WERI-Rb-1 (cell line): ENCODE measurements at places on chromosomes 12 and 14.

GRCh38 chr14:79581912-79582576, 629.3 kb downstream of the DIO2 start:
- DNase-seq: no peak

GRCh38 chr12:49912345-49913255, 8.9 kb upstream of the FAIM2 start:
- DNase-seq: no peak

- no peak for DNase-seq
These were observed 6.0 kb downstream of the VSX2 start for GRCh38 chr14:74245292-74245691.

DNA sequence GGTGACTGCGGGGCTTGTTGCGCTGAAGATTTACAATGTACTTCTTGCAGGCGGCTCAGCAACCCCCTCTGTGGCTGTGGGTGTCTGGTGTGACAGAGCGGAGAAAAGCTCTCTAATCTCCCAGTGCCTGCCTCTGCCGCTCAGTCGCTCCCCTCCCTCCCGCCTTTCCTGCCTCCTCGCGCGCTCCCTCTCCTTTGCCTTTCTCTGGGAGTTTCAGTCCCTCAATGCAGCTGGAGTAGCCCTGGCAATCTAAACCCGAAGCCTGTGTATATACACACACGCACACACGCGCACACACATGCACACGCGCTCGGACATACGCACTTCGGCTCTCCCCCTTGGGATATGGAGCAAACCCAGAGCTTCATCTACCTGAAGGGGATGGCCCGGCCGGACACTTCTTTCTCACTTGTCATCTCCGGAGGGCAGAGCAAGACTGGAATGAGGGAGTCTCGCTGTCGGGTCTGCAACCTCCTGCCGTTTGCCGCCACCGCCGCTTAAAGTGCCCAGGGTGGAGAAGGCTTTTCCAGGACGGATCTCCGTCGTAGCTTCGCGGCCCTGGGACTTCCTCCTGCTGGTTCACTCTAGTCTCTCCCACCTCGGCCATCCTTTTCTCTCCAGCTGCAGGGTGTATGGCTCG, 599 bp upstream of the TRHDE start:
- DNase-seq: peak; percentile 92

DNA sequence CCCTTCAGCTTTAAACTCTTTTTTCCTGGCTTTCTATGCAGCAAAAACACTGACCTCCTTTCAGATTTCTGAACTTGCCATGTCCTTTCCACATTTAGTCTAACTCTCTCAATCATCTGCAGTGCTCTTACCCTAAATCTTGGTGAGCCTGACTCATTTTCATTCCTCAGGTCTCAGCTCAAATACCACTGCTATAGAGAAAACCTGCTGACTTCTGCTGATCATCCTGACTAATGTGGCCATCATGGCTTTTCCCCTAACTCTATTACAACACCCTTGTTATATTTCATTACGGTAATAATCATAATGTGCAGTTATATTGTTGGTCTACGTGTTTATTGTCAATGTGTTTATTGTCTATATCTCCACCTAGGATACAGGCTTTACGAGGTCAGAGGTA, 207.3 kb upstream of the OR4E1 start:
- no peak for DNase-seq

- DNase-seq: no peak
These were observed 15.0 kb downstream of the AQP6 start for GRCh38 chr12:49987625-49988303.

DNA sequence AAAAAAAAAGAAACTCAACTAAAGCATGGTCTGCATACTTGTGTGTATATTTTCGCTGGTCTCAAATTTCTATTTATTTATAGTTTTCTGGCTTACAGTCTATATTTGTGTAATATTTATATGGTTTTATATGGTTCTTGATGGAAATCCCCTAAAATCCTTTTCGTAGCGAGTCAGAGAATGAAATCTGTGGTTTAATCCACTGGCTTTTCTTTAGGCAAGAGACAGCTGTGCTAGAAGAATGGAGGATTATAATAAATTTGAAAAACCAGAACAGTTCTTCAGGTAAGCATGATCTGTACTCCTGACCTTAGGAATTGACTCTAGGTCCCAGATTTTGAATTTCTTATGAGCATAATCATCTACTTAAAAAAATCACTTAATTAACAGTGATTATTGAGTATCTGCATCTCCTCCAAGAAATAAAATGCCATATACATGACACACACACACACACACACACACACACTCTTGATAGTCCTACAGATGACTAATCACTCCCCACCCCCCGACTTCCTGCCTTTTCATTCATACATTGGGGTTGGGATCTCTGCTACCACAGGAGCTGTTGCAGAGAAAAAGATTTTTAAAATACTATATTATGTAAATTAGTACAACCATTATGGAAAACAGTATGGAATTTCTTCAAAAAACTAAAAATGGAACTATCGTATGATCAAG, 113.4 kb downstream of the CRADD start:
- DNase-seq: no peak

- no peak for DNase-seq
These were observed 255.7 kb downstream of the ADGRD1 start for GRCh38 chr12:131209082-131210070.

DNA sequence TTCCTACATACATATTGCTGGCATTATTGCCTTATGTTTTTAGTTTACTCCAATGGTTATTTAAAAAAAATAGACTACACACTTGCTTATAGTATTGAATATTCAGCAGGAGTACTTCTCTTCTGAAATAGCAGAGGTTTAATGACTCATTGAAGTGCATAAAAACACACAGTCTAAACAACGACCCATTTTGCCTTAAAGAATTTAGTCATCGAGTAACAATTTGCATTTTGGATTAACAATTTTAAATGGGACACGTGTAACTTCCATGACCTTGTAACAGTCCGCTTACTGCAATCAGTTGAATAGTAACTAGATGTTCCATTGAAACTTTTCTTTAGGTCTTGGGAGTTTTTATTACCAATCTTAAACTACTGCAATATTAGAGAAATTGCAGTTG, 9.0 kb downstream of the TRHDE start:
- DNase-seq: no peak

DNA sequence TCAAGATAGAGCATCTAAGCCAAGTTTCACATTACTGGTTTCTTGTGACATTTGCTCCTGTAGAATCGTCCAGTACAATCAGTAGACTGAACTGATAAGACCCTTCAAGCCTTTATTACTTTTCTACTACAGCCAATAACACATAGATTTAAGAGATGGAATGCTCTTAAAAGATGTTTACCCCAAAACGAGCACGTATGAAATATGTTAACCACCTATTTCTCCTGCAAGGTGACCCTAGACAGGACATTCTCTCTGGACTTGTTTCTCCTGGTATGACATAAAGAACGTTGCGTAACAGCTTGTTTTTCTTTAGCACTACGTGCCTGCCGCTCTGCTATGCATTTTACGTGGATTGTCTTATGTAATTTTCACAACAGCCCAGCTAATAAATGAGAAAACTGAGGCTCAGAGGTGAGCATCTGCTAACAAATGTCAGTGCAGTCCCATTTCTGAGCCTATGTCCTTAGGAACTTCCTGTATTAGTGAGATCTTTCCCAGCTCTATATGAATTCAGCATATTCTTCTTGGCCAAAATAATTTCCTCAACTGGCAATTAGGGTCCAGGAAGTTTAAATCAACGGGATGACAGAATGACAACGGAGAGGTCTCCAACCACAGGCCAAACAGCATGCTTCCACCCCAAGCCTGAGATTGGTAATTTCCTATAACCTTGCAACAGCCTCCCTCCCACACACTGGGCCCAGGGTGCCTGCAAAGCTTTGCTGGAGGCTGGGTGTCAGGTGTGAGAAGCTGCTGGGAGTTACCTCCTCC, 3.7 kb downstream of the NFKBIA start:
- DNase-seq: no peak

DNA sequence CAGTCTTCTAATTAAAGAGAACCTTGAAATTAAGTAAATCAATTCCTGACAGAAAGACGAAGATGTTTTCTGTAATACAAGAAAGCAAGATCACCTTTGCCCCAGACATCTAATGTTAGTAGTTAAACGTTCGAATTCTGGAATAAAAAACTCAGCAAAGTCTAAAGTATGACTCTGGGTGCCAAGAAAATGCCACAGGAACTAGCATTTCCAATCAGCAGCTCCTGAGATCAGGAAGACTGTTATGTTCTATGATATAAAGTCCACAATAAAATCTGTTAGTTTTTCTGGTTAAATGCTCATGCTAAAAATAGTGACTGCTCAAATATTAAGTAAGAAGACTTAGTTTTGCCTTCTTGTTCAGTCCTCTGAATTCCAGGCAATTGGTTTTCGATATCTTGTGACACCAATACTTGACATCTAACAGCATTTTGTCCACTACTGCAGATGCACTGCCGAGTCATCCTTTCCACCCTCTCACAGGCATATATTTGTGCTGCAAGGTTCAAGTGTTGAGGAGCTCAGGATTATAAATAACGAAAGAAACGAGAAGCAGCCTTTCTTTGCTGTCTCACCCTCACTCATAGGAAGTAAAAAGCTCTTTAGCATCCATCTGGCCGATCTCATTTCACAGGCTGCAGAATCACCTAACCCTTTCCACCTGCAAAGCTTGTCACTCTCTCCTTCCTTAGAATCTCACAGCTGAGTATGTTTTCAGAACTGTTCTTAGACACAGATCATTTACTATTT, 32.0 kb downstream of the SSH1 start:
- no peak for DNase-seq

GRCh38 chr12:29566441-29566840, 69.0 kb upstream of the OVCH1 start:
- no peak for DNase-seq

GRCh38 chr12:53380794-53381730, 1.1 kb downstream of the SP1 start:
- peak; percentile 10 for DNase-seq

- no peak for DNase-seq
These were observed 271.0 kb upstream of the RTL1 start for GRCh38 chr14:101174522-101174838.

GRCh38 chr14:34251662-34252061, 210.4 kb downstream of the SPTSSA start:
- DNase-seq: no peak

DNA sequence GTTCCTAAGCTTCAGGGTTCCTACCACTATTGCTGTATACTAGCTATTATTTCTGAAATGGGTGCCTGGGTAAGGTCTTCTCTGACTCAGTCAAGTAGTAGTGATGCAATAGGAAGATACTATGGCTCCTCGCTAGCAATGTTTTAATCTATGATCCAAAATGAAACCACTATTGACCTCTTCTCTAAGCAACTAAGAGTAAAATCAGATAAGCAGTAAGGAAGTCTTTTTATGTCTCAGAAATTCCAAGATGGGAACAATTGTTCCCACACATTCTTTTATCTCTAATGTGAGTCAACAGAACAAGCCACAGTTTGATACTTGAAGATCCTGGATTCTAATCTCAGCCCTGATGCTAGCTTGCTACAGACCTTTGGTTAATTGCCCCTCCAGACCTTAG, 45.1 kb downstream of the AREL1 start:
- no peak for DNase-seq

- DNase-seq: no peak
These were observed 116.0 kb upstream of the FLRT2 start for GRCh38 chr14:85413836-85414526.

GRCh38 chr12:2934371-2934770, 24.8 kb upstream of the TEAD4 start:
- no peak for DNase-seq

- no peak for DNase-seq
These were observed 193.1 kb downstream of the APAF1 start for GRCh38 chr12:98838231-98838647.

DNA sequence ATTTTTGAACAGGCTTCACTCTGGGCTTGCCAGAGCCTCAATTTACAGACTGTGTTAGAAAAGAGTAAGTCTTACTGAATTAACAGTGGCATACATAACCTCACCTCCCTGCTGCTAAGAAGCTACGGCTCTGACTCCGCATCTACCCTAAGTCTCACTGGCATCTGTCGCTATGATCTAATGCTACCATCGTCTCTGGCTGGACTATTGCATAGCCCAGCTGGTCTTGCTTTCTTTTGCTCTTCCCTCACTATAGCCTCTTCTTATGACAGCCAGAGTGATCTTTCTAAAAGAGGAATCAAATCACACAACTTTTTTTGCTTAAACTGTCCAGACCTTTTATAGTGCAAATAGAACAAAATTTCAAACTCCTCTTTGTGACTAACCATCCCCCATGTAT, 81.1 kb downstream of the SLC24A4 start:
- peak; percentile 71 for DNase-seq

GRCh38 chr12:59823567-59823966, 227.7 kb downstream of the SLC16A7 start:
- no peak for DNase-seq
